AG09319 (cell line): ENCODE measurements at places on chromosomes 3 and 15.

DNA sequence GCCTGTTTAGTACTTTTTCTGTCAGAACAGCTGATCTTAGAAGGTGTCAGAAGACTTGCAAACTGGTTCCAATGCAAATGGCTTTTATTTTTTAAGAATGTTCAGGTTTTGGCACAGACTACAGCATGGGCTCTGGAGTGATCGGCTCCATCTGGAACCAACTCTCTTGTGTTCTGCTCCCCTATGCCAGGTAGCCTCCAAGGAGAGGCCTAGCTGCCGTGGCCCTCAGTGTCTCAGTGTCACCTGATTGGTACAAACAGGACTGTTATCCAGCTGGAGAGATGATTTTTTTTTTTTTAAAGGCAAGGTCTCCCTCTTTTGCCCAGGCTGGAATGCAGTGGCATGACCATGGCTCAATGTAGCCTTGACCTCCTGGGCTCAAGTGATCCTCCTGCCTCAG is 183.1 kb downstream of the SV2B start:
- no peak for DNase-seq

- DNase-seq: no peak
Measured at GRCh38 chr3:196499061-196499460, 4.5 kb downstream of the RNF168 start.

GRCh38 chr15:83582381-83582780 is 71.5 kb upstream of the ADAMTSL3 start:
- no peak for DNase-seq

DNA sequence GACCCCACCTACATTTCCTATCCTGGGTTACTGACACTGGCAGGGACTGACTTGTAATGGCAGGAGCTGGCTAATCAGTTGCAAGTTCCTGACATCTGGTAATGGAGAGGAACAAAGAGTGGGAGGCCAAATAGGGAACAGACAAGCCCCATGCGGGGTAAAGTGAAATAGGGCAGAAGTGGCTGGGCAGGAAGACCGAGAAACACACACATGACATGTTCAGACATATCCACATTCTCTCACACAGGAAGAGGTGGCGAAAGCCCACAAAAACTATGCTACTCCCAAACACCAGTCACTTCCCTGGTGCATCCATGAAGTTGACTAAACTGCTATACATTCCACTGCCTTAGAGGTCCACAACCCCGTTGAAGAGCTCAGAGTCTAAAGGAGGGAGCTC is 394.1 kb upstream of the TBL1XR1 start:
- DNase-seq: no peak

DNA sequence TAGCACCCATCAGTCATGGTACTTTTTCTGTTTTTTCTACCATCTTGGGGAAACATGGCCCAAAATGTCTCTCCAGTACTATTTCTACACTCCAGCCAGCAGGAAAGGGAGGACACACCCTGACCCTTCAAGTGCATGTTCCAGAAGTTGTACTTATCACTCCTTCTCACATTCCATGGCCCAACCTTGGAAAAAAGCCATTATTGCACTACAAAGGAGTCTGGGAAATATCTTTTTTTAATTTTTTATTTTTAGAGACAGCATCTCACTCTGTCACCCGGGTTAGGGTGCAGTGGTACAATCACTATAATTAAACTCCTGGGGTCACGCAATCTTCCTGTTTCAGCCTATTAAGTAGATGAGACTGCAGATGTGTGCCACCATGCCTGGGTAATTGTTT is 100.0 kb upstream of the PPP2R3A start:
- no peak for DNase-seq

DNA sequence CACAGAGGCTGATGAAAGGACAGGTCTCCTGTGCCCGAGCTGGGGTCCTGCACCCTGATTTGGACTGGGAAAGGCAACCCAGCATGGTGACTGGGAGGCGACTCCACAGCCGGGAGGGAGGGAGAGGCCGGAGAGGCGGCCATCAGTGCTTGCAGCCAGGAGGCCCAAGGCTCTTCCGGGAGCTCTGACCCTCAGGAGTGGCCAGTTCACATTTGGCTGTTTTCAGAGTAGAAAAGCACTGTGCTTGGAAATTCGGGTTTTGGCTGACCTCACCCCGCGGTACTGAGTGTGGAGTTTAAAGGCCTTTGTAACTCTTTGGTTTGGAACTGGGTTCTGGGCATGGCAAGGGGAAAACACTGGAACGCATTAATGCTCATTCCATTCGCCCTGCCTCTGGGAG is 31.9 kb downstream of the SMAD6 start:
- DNase-seq: no peak

DNA sequence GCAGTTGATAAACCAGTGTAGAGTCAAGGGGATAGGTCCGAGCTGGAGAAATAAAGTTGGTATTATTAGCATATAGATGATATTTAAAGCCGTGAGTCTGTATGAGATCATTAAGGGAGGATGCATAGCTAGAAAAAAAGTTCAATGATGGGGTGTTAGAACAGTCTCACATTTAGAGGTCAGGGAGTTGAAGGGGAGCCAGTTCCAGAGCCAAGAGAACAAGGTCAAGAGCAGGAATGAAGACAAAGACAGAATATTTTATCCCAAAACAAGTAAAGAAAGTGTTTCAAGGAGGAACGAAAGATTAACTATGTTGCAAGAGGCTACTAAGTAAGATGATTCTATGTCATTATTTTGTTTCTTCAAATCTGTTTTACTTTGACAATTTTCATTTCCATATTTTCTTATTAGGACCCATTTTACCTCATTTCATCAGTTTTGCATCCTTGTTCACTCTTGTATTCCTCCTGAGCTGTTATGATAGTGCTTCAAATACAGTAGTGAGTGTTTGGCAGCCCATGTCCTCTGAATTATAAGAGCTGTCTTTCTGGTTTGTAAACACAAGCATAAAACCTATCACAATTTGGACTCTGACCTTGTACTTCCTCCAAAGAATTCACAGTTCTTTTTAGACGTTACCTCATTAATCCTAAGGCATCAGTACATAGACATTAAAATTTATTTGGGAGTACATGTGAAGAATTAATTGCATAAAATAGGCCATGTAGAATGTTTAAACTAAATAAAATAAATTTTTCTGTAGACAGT is 695.7 kb upstream of the NECTIN3 start:
- no peak for DNase-seq

GRCh38 chr3:42014458-42014920 is 52.6 kb upstream of the ULK4 start:
- no peak for DNase-seq

GRCh38 chr15:27730868-27731267 is 368.2 kb downstream of the OCA2 start:
- DNase-seq: no peak

GRCh38 chr3:154678041-154678654 is 248.2 kb upstream of the GPR149 start:
- DNase-seq: no peak

DNA sequence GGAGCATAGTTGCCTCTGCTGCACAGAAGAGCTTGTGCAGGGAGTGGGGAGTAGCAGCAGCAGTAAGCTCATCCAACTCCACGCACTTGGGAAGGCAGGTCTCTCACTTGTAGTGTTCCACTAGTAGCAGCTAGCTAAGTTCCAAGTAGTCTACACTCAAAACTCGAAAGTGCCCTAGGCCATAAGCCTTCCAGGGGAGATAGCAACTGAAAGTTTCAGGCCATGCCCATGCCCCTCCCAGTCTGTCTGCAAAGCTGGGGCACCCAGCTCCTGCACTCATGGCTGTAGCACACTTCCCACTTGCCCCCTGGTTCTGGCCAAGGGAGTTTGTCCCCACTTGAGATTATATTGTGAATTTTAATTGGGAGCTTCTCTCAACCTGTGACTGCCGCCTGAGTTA is 57.5 kb downstream of the MFSD1 start:
- DNase-seq: no peak

DNA sequence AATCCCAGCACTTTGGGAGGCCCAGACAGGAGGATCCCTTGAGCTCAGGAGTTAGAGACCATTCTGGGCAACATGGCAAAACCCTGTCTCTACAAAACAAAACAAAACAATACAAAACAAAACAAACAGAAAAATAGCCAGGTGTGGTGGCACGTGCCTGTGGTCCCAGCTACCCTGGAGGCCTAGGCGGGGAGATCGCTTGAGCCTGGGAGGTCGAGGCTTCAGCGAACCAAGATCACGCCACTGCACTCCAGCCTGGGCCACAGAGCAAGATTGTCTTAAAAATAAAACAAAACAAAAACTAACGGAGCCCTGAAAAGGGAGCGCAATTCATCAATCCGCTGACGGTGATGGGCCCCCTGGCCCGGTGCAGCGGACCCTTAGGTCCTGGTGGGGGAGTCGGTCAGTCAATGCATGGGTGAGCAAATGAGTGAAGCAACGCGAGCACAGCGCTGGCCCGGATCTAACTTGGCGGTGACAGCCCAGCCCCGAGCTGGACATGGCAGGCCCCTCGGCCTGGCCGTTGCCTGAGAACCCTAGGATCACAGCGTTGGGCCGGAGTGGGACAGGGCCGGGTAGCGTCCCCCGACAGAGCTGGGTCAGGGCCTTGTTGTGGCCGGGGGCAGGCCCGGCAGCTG is 52.4 kb upstream of the BLM start:
- DNase-seq: no peak

- DNase-seq: no peak
Measured at GRCh38 chr3:195180490-195181112, 90.4 kb downstream of the XXYLT1 start.

GRCh38 chr3:147589016-147589415 is 179.9 kb downstream of the ZIC1 start:
- DNase-seq: no peak
